ENCODE measurements at places on chromosomes 12 and 14.

- DNase-seq = no peak
Measured at GRCh38 chr12:28681980-28682379, 467.1 kb upstream of the FAR2 start.

- no peak for DNase-seq
Measured at GRCh38 chr12:92641291-92641690, 61.5 kb upstream of the PLEKHG7 start.

GRCh38 chr14:62304257-62304656 lies 542.0 kb downstream of the SNAPC1 start:
- no peak for DNase-seq

DNA sequence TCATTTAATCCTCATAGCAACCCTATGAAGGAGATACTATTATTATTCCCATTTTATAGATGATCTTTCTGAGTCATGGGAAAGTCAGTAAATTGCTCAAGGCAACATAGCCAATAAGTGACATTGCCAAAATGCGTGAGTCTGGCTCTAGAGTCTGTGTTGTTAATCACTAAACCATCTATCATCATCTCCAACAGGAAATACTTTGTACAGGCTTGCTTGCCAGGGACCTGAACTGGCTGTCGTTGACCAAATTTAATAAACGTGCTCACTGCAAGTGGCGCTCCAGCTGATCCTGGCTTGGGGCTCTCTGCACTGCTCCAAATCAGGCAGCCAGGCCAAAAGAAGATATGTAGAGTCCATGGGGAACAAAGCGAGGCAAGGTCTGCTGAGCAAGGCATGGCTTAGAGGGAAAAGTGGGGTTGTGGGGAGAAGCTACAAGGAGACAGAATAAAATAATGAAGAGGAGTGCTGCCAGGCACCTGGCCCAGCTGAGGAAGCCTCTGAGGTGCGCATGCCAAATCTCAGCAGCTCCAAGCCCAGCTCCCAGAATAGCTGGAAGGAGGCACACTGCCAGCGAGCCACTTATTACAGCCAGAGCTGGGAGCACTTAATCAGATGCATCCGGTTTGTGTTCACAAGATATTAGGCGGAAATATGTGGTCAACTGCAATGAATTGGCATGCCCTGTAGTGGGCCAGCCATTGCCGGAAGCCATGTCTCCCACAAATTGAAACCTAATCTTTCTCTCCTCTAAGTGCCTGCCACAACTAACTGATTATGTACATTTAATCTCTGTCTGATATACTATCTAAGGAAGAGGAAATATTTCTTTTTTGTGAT lies 43.3 kb upstream of the PTPRO start:
- DNase-seq = no peak

GRCh38 chr14:22026527-22026926 lies 352.9 kb upstream of the OR4E1 start:
- DNase-seq = no peak
